ENCODE measurements at places on chromosomes 6 and 20. TPM values are rescaled to one million over a fixed set of nuclear protein-coding genes. Genes with fewer than 3 reads are reported as not detected.

Gene PNISR
- 103 TPM for total RNA-seq

GRCh38 chr6:144582939-144583613, 297.9 kb downstream of the UTRN start:
- DNase-seq, result peak; percentile 29

DNA sequence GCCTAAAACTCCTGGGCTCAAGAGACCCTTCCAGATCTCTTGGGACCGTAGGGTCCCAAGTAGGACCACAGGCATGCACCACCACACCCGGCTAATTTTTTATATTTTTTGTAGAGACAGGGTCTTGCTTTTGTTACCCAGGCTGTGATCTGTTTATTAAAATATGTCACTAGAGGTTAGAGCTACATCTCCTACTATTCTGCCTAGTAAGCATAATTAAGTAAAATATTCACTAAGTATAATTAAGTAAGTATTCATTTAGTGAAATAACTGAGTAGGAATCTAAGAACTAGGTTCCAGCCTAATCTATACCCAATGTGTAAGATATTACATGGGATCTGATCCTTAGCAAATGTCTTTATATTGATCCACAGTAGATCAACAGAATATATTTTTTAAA, 40.2 kb upstream of the GCM1 start:
- DNase-seq, result no peak

DNA sequence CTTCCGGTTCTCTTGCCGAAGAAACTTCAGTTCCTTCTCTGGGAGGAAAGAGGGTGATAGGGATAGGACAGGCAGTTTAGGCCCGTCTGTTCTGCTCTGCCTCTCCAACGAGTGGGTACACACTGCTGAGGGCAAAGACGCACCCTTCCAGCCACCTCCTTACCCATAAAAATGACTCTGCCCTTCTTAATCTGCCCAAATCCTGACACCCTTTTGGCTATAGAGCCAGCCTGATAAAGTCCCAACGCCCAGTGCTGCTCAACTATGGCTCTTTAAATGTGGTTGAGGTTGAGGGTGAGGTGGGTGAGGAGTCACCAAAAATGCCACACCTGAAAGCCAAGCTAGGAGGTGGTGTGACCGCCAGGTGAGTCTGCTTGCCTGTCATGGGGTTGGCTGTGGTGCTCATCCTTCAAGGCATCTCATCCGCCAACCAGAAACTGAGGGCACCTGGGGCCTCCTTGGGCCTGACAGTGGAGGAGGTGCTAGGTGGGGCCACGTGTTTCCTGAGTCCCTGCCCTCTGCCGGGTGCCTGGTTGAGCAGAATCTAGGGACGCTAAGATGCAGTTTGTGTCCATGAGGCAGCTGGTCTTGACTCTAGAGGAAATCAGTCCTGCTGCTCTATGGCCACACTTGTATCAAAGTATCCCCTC, 16.3 kb downstream of the CCDC167 start:
- no peak for DNase-seq
